Thoracic aorta endothelial cell (primary cell): ENCODE measurements at places on chromosomes 6 and 20. TPM values are rescaled to one million over a fixed set of nuclear protein-coding genes. Genes with fewer than 3 reads are reported as not detected.

Gene AVP
- total RNA-seq, result not detected in 2 replicates

Gene CNBD2
- total RNA-seq, result 3.2 and 5.6 TPM in 2 replicates

Gene SLC22A2
- total RNA-seq, result not detected in 2 replicates

Gene SLC17A4
- total RNA-seq, result not detected in 2 replicates

Gene PHF20
- 40.3 and 42.3 TPM in 2 replicates for total RNA-seq

Gene KCNK16
- total RNA-seq, result not detected in 2 replicates

Gene LTB
- 0.80 and 1.2 TPM in 2 replicates for total RNA-seq

Gene LY6G6F
- not detected in 2 replicates for total RNA-seq

Gene BTNL2
- total RNA-seq, result not detected in 2 replicates

Gene BMP7
- total RNA-seq, result not detected in 2 replicates

Gene SLA2
- total RNA-seq, result not detected in 2 replicates

Gene GCNT2
- 14.5 and 19.8 TPM in 2 replicates for total RNA-seq

Gene BFSP1
- total RNA-seq, result 2.3 and 3.3 TPM in 2 replicates

Gene FAM217A
- not detected in 2 replicates for total RNA-seq

Gene HDGFL1
- not detected in 2 replicates for total RNA-seq

Gene PTK6
- not detected in 2 replicates for total RNA-seq

Gene CLVS2
- not detected in 2 replicates for total RNA-seq

Gene IP6K3
- total RNA-seq, result not detected in 2 replicates

Gene GRIK2
- total RNA-seq, result not detected in 2 replicates

Gene MUC22
- not detected in 2 replicates for total RNA-seq

Gene ME1
- total RNA-seq, result 28.5 and 48.2 TPM in 2 replicates

Gene BPIFB1
- not detected in 2 replicates for total RNA-seq
